ENCODE measurements at places on chromosomes 7 and 10. TPM values are rescaled to one million over a fixed set of nuclear protein-coding genes. Genes with fewer than 3 reads are reported as not detected.

Gene KIAA1217
- 2.4 TPM for total RNA-seq

Gene CARD11
- total RNA-seq: 0.17 TPM

Gene NUTM2B
- not detected for total RNA-seq

Gene NRCAM
- total RNA-seq: 14.6 TPM

Gene NODAL
- 0.37 TPM for total RNA-seq

Gene EBLN1
- not detected for total RNA-seq

Gene TMEM139
- total RNA-seq: not detected

Gene CYP3A7
- 0.32 TPM for total RNA-seq

Gene AOAH
- total RNA-seq: 1.4 TPM

Gene SPDYE3
- not detected for total RNA-seq

Gene TACR2
- not detected for total RNA-seq

Gene LCOR
- 10.6 TPM for total RNA-seq

DNA sequence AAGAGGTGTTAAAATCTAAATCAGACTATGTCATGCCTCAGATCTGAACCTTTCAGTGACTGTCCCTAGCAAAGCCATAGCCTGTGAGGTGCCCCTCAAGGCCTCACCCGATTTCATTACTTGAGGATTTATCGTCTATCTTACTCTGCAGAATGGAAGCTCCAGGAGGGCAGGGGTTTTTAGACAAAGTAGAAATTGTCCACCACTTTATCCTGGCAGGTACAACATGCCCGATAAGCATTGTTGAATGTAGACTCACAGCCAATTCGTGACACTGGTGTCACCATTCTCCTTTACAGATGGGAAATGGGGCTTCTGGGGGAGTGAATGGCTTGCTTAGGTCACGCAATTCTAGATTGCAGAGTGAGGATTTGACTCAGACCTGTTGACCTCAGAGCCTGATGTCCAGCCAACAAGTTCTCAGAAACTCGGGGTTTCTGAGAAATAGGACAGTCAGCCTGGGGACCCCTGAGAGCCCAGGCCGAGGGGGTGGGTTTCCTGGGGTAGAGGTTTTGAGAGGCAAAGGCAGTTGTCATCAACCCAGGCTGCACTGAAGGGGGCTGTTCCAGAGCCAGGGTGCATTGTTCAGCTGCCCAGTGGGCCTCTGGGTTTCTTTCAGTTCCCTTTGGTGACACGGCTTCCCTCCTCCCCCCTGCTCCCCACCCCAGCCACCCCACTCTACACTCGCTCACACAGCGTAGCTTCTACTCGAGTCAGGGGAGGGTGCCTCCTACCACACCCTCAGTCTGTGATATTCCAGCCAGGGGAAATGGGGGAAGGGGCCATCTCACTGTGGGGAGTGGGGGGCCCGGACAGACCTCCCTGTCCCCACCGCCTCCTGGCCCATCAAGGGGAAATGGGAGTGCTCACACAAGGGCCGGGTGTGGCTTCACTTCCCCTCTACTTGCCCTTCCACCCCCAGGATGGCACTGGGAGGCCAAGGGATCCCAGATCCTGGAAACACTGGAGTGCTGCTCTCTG lies 3.1 kb upstream of the IRF5 start:
- no peak for DNase-seq

GRCh38 chr10:36671607-36672006 lies 453.8 kb upstream of the ANKRD30A start:
- no peak for DNase-seq

GRCh38 chr10:110226926-110227641 lies 19.7 kb downstream of the MXI1 start:
- DNase-seq: no peak

DNA sequence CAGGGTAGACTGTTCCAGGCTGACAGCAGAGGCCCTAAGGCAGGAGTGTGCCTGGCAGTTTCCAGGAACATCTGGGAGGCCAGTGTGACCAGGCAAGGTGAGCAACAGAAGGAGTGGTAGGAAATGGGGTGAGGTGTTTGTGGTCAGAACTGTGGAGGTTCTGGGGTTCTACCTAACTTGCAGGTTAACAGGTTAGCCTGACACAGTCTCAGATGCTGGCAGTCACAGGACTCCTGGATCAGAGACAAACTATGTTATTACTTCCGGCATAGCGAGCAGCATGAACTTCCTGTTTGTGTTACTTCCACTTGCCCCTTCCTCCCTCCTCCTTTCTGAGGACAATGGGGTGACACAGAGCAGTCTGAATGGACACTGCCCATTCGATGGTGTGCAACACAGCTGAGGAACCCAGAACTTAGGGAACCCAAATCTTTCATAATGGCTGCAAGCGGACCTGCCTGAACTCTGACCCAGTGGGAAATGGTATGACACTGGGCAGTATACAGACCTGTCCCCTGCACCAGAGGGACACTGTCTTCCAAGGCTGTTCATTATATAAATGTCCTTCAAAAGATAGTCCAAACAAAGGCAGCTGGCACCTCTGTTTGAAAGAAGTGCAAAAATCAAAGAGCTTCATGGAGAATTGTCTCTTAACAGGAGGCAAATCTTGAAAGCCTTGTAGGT lies 3.9 kb upstream of the SAR1A start:
- DNase-seq: peak; percentile 36

DNA sequence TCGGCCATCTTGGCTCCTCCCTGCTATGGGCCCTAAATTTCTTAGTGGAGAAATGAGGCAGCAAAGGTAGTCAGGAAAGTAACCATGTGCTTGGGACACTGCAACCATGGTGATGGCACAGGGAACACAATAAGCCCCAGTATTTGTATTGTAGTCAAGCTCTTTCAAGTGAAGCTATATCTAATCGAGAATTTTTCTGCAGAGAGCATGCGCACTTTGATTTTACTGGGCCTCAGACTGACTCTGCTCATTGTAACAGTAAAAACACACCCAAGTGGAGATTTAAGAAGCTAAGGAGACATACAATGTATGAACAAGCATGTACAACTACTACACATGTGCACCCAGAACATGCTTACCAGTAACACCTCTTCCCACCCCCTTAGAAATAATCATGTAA lies 67.3 kb upstream of the TMEM229A start:
- DNase-seq: no peak

- DNase-seq: no peak
Measured at GRCh38 chr10:69364232-69364940, 52.3 kb downstream of the TACR2 start.

DNA sequence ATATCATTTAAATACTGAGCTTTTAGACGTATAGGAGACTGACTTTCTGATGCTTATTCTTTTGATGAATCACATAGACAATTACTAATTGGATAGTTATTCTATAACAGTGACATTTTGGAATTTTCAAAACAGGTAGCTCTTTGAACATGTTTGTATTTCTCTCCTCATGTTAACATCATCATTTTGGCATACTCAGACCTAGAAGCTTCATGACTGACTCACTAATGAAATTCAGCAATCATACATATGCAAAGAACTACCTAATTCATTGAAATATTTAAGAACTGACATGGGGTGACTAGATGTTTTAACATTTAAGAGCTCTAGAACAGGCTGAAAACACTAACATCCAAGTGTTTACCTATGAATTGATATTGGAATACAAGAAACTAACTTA lies 192.3 kb downstream of the VTI1A start:
- no peak for DNase-seq

- peak; percentile 8 for DNase-seq
Measured at GRCh38 chr7:152202056-152202455, 176.6 kb downstream of the GALNT11 start.

DNA sequence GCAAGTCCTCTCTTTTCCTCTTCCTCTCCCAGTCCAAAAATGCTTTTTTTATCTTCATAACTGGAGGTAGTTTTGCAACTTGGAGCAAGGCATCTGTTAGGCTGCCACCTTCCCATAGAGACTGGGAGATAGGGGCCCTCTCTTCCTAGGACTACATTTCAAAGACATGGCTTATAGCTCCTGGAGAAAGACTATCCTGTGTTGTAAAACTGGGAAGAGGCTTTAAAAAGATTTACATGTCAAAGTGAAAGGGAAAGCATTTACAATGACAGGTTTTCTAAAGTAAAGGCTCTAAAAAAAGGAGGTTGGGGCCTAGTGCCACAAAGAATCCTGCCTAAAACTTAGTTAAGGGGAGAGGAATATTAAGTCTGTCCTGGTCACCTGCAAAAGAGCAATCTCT lies 82.2 kb upstream of the SEMA3E start:
- no peak for DNase-seq

GRCh38 chr7:112782498-112782897 lies 7.7 kb downstream of the TMEM168 start:
- no peak for DNase-seq

DNA sequence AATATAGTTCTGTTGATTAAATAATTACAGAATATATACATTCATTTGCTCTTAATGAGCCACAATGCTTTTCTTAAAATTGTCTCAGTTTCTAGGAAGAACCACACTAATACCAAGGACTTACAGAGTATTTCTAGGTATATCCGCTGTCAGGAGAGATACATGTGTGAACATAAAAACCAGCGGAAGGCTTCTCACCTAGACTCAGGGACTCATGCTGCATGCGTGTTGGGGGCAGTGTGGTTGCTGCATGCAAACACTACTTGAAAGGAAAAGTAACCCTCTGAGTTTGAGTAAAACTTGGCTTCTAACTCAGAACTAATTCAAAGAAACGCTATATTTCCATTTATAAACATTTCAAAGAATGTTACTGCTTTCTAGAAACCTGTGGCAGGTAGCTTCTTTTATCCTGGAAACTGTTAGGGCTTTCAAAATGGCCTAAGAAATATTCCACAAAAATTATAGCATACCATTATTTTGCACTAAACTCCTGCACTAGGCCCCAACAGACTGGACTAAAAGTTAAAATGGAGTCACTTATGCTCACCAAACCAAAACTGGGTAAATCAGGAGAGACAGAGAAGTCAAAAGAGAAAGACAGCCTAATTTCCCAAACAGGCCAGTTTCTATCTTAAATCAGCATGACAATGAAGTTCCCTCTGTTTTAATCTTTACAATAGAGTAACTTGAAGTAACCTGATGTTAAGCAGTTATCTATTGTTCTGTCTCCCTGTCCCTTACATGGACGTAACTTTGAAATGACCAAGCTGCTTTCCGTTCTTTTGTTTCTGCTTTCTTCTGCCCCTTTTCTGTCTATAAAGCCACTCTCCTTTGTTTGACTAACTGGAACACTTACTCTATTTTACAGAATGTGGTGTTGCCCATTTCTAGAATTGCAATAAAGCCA lies 95.2 kb upstream of the FAM133B start:
- DNase-seq: no peak

GRCh38 chr10:49153115-49153514 lies 19.3 kb upstream of the FAM170B start:
- no peak for DNase-seq

GRCh38 chr10:7819121-7819460 lies 786 bp downstream of the TAF3 start:
- peak; percentile 42 for DNase-seq

- DNase-seq: no peak
Measured at GRCh38 chr7:155313096-155313495, 15.4 kb downstream of the INSIG1 start.

- DNase-seq: peak; percentile 77
Measured at GRCh38 chr10:61628875-61629513, 33.7 kb upstream of the CABCOCO1 start.

DNA sequence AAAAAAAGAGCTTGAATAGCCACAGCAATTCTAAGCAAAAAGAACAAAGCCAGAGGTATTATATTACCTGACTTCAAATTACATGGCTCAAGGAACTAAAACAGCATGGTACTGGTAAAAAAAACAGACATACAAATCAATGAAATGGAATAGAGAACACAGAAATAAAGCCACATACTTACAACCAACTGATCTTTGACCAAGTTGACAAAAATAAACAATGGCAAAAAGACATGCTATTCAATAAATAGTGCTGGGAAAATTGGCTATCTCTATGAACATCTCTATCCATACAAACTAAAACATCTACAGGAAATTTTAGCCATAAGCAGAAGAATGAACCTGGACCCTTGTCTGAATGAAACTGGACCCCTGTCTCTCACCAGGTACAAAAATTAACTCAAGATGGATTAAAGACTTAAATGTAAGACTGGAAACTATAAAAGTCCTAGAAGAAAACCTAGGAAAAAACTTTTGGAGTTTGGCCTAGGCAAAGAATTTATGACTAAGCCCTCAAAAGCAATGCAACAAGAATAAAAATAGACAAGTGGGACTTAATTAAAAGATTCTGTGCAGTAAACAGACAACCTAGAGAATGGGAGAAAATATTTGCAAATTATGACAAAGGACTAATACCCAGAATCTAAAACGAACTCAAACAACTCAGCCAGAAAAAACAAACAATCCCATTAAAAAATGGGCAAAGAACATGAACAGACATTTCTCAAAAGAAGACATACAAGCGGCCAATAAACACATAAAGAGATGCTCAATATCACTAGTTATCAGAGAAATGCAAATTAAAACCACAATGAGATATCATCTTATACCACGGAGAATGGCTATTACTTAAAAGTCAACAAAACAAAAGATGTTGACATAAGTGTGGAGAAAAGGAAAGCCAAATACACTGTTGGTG lies 72.8 kb upstream of the DDC start:
- no peak for DNase-seq

GRCh38 chr7:156735851-156736250 lies 95.3 kb downstream of the RNF32 start:
- DNase-seq: peak; percentile 20

GRCh38 chr10:110496553-110497437 lies 912 bp upstream of the DUSP5 start:
- no peak for DNase-seq

DNA sequence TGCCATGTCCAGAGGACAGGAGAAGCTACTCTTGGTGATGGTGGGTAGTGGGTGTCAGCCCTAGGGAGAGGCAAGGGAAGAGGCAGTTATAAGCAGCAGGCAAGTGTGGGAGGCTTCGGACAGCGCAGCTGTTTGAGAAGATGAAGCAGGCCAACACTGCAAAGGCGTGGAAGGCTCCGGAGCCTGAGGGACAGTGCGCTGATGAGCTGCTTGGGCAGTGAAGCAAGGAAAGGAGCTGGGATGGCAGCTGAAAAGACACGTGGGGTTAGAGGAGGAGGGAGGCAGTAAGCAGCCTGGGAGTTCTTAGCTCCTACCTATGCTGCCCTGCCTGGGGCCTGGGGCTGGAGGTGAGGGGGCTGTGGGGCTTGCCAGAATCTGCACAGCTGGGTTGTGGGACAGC lies 50.1 kb upstream of the CRTAC1 start:
- no peak for DNase-seq

- DNase-seq: no peak
Measured at GRCh38 chr7:42197451-42197850, 39.6 kb downstream of the GLI3 start.

DNA sequence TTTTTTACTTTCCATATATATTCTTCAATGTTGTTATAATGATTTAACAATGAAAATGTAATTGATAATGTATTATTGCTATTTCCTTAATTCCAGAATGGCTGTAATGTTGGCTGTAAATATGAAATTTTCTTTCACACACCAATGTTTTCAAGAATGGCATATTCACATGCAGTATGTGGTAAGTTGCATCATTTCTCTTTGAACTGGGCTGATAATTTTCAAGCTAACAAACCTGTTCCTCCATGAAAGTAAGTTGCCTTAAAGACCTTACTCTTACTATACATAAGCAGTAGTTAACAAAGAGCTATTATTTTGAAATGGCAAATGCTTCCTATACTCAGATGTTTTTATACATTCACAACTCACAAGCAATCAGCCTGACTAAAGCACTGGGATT lies 154.5 kb downstream of the TMEM168 start:
- no peak for DNase-seq

All from HT1080 (cell line).